Activated naive CD4-positive, alpha-beta T cell treated with anti-CD3 and anti-CD28 coated beads for 36 hours (primary cell): ENCODE measurements at places on chromosomes 2 and 18. TPM values are rescaled to one million over a fixed set of nuclear protein-coding genes. Genes with fewer than 3 reads are reported as not detected.
A peak's percentile ranks its signal among the peaks of the same experiment; 100 is the strongest.

- H3K4me1 ChIP-seq = no peaks in the 10 kb centered on the region
- H3K4me3 ChIP-seq = no peak overlapping the region
- DNase-seq = no peak
- no peaks in the 10 kb centered on the region for H3K27me3 ChIP-seq
These were observed 244.7 kb downstream of the HNMT start for GRCh38 chr2:138209009-138209408.

DNA sequence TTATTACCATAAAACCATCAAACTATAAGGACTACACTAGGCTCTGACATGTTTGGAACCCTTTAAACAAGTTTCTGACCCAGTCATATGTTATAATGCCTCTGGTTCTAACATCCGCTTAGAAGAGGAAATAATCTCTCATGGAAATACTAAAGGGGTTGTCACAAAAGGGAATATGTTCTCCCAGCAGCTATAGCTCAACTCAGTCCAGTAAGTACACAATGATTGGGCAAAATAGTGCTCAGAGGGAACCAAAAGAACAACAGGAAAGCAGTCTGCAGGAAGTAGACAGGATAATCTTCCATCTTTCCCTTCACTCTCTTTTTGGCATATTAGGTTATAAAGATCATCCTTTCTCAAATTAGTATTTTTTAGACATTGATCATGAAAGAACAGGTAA, 4.3 kb downstream of the SRBD1 start:
- DNase-seq = no peak
- H3K36me3 ChIP-seq = peaks cover 21% of the 10 kb centered on the region
- H3K27me3 ChIP-seq = no peaks in the 10 kb centered on the region
- H3K27ac ChIP-seq = no peak overlapping the region

GRCh38 chr2:62216113-62216512, 20.2 kb downstream of the B3GNT2 start:
- peak overlapping the region; percentile 13 for H3K27ac ChIP-seq
- DNase-seq = no peak
- no peak overlapping the region for H3K4me3 ChIP-seq
- H3K4me1 ChIP-seq = peaks cover 94% of the 10 kb centered on the region
- no peaks in the 10 kb centered on the region for H3K27me3 ChIP-seq

The ELOA2 gene
- not detected for total RNA-seq

The KCNG2 gene
- not detected for total RNA-seq
